ENCODE measurements at places on chromosomes 5 and 9.
A peak's percentile ranks its signal among the peaks of the same experiment; 100 is the strongest.

DNA sequence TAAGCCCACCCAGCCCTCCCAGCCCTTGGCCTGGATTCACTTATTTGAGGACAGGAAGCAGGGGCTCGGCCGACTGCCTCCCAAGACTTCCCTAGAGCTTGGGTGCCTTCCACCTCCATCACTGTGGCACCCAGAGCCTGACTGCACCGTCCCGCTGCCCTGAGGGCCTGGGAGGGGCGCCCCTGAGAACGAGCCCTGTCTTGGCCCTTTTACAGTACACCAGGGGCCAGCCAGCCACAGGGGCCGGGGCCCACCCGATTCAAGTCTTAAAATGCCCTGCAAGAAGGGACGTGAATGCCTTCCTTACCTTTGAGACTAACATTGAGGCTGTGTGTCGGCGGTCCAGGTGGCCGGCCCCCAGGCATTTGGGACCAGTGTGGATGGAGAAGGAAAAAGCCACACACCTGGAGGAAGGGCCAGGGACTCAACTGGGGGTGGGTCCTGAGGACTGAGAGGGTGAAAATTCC is 16.8 kb downstream of the FAM78A start:
- no peak for DNase-seq

GRCh38 chr9:73056245-73056644 is 95.4 kb upstream of the ANXA1 start:
- no peak for DNase-seq

- DNase-seq = no peak
Observed at GRCh38 chr9:37026113-37026930, 7.7 kb downstream of the PAX5 start.

- no peak for DNase-seq
Observed at GRCh38 chr5:57113481-57113880, 60.4 kb upstream of the GPBP1 start.

- DNase-seq = peak; percentile 35
Observed at GRCh38 chr5:9207817-9208418, 338.0 kb downstream of the SEMA5A start.

GRCh38 chr5:58239045-58239444 is 220.8 kb downstream of the PLK2 start:
- no peak for DNase-seq

DNA sequence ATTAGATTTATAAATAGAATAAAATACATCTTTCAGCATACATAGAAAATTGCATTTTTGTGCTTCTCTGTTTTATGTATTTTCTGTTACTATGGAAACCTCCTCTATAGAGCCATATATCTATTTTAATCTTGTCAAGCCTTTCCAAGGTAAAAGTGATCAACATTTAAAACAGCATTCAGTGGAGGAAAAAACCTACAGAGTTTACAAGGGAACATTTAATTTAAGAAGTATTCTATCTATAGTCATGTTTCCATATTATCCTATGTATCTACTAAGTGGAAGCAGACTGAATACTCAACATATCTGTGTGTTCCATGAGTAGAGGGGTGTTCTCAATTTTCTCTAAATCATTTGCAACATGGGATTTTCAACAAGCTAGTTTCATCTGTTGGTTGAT is 791.4 kb downstream of the CDH18 start:
- DNase-seq = no peak

Measured in Panc1 (cell line).